D341Med (cell line): ENCODE measurements at places on chromosomes 5 and 9.

DNA sequence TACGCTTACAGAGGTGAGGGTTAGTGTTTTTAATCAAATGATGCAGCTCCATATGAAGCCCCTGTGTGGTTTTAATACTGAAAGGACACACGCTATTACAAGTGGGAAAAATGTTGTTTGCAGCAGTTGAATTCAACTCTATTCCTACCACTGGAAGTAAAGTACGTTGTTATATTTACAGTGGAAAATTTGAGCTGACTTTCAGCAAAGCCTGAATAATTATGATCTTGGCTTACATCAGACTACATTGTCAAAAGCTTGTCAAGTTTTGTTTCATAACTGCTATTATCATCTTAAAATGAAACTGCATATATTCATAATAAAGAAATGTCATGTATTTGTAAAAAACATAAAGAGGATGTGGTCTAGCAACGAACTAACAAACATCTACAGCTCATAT is 818.5 kb downstream of the SEMA5A start:
- no peak for DNase-seq

GRCh38 chr5:73825736-73826135 is 199.7 kb downstream of the ARHGEF28 start:
- DNase-seq: no peak

DNA sequence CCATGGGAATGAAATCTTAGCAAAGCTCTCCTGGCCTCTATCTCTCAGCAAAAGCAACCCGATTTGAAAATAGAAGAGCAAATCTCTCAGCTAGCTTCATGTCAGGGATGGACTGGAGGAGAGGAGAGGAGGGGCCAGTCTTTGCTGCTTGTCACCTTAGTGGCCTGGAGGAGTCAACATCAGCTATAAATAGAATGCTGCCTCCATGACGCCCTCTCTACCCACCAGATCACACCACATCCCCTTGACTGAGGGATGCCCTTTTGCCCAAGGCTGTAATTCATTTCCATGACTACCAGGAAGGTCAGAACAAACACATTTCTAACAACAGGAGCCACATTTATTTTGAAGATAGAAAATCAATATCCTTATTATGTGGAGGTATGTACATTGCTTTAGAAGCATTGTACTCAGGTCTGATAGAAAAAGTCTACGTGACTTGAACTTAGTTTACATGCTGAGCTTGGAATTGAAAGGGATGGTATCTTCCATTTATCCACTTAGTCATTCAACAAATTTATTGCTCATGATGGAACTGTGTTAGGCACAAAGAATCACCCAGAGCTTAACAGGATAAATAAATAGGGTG is 92.4 kb upstream of the LIFR start:
- DNase-seq: no peak

DNA sequence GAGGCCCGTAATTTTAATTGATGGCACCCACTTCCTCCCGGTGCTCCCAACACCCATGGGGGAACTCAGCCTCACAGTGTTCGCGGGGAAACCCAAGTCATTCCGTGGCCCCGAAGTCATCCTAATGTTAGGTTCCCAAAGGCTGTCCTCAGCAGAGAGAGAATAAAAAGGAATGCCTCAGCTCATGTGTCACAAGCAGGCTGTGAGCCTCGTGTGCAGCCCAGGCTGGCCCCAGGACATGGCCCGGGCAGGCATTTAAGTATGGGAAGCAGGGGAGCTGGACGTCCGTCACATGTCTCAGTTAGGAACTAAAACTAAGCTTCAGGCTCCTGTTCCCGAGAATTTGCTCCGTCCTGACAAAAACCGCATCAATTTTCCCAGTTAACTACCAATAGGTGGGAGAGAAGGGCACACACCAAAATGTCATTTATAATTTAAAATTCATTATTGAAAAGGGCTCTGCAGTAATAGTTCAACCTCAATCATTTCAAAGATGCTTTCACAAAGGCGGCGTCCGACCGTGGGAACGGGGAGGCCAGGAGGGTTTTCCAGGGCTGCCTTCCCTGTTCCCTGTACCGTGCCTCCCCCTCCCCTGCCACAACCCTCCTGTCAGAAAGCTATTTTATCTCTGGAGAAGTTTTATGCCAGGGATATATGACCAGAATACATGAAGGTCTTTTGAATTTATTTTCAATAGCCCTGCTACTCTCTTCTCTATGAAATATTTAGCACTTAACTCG is 137.3 kb downstream of the FSTL4 start:
- DNase-seq: no peak

GRCh38 chr9:135358552-135358940 is 121.0 kb upstream of the PPP1R26 start:
- DNase-seq: no peak

DNA sequence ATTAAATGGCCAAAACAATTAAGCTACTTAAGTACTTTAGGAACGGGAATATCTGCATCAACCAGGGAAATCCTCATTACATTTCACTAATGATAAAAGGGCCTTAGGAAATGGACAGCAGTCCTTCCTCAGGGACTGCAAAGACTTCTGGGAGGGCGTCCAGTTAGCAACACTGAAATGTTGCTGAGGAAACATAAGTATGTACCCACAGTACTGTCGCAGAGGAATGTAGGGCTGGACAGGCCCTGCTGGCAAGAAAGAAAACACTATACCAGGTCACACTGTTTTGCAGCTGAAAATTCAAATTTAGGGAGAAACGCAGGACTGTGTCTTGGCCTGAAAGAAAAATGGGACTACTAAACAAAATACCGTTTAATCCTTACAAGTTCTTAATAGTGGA is 1.3 kb downstream of the C5orf15 start:
- no peak for DNase-seq

GRCh38 chr5:88660264-88660946 is 222.6 kb downstream of the MEF2C start:
- DNase-seq: peak; percentile 72

GRCh38 chr5:98102936-98103335 is 670.5 kb upstream of the RGMB start:
- DNase-seq: no peak

- no peak for DNase-seq
Observed at GRCh38 chr9:22111176-22111953, 102.3 kb upstream of the CDKN2B start.
